Activated CD4-positive, CD25-positive, alpha-beta regulatory T cell treated with anti-CD3 and anti-CD28 coated beads, Interleukin-2, amount 50 U/mL, for 16 hours (primary cell): ENCODE measurements at places on chromosomes 11 and 22.

DNA sequence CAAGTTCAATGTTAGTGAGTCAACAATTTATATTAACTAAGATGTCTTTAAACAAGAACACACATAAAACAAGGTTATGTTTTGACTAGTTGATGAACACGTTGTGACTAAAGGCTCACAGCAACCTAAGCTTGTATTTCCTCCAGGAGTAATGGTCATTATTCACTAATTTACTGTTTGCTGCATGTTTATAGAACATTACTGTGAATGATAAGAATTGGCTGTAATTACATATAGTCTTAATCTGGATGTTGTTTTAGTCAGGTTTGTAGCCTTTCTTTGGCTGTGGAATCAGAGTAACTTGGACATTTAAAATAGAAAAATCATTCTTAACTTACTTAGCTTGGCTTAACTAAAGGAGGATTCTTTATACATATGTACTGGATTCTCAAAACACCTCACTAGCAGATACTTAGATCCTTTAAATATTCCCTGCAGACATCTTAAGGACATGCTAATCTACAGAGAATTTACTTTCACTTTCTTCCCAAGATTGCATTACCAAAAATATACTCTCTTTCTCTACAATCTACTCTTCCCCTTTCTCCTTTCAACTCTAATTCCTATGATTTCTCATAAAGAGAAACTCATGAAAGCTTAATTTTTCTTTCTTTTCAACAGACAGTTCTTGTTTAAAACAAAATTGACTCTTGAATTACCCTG lies 319.7 kb upstream of the CTSC start:
- DNase-seq: no peak

GRCh38 chr11:34787895-34788294 lies 128.3 kb downstream of the APIP start:
- DNase-seq: no peak

DNA sequence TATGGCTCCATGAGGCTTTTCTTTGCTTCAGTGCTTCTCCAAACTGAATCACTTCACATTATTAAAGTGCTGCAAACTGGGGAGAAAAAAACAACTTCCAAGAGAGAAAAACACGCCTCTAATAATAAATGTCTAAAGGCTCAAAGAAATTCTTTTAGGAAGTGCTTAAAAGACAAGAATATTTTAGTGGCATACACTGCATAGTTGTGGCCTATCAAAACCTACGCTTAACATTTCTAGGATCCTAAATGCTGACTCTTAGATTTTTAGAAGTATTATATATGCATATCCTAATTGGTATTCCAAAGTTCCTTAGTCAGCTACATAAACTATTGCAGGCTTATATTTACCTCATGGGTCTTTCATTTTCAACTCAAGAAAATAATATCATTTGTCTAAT lies 879.0 kb upstream of the CCDC90B start:
- no peak for DNase-seq

DNA sequence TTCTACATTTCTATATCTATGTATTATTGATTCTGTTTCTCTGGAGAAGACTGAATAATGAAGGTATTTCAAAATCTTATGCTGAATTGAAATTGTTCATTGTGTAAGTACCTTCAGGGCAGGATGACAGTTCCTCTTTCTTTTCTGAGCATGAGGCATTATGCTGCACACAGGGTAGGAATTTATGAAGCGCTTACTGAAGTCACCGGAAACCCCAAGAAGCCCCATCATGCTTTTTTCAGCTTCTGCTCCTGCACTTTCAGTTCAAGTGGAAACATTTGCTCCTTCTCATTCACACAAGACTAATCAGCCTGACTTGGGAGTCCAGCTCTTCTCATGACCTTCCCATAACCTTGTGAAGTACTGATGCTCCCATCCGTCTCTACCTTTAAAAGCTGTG lies 314.7 kb upstream of the SORL1-AS1 start:
- no peak for DNase-seq

- DNase-seq: no peak
Measured at GRCh38 chr22:45897736-45898135, 79.2 kb downstream of the WNT7B start.

- no peak for DNase-seq
Measured at GRCh38 chr22:29625090-29625825, 21.8 kb downstream of the NF2 start.
